ENCODE measurements at places on chromosomes 16 and 17.

- no peak for DNase-seq
Measured at GRCh38 chr17:6603744-6604325, 36.7 kb downstream of the KIAA0753 start.

GRCh38 chr17:67675481-67675880 is 42.3 kb upstream of the NOL11 start:
- no peak for DNase-seq

- no peak for DNase-seq
Measured at GRCh38 chr17:17971431-17972125, 622 bp downstream of the TOM1L2 start.

DNA sequence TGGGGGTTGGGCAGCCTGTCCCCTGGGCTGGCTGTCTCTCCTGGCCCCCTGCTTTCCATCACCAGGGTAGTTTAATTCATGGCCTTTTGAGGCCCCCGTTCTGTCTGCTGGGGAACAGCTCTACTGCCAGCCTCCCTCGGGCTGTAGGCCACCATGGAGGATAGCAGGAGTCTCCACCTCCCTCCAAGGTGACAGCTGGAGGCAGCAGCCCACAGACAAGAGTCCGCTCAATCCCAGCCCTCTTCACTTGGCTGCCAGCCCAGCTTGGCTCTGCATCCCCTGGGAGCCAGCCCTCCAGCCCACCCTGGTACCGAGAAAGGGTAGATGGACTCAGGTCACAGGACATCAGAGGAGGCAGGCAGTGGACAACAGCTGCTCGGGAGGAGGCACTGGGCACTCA is 194.6 kb upstream of the SDK2 start:
- no peak for DNase-seq

DNA sequence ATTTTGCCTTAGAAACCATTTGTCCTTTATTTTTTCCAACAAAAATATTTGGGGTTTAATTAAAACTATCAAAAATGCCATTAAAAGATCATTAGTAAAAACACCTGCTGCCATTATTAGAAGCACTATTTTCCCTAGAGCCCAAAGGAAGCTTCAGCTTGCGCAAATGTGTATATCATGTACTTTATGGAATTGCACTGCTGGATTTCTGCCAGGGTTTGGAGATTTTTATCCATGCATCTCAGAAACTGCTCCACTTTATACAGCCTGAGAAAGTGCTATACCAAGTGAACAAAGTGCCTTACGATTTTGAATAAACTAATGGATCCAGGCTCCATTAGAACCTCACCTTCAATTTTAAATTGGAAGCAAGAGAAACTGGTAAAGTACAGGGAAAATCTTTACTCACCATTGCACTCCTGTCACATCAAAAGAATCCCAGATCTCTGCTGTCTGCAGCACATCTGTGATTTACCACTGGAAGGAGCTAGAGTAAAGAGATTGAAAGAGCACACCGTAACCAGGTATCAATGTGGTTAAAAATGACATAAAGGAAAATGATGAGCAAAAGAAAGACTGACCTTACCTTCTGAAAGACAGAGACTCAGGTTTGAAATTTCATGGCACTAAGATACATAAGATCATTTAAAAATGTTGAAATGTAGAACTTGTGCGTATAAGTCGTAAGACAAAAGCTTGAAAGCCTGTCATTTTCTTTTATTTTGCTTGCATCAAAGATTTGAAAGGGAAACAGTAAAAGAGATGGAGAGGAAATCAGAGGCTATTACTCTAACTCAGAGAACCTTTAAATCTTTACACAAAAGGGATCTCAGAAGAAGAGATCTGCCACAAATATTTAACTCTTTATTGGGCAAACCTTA is 678.1 kb upstream of the GOT2 start:
- DNase-seq: no peak

DNA sequence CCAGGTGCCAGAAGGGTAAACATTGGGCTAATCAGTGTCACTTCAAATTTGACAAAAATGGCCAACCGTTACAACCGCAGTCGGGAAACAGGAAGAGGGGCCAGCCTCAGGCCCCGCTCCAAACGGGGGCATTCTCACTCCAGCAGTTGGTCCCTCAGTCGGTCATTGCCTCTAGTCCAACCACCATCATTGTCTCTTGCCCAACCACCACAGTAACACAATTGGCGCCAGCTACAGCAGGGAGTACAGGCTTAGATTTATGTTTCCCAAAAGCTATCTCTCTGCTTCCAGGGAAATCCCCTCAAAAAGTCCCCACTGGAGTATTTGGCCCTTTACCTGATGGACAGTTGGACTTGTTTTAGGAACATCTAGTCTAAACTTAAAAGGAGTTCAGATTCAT is 20.3 kb downstream of the ALOX15B start:
- DNase-seq: no peak

GRCh38 chr16:86697715-86698114 is 119.4 kb downstream of the FOXL1 start:
- no peak for DNase-seq

DNA sequence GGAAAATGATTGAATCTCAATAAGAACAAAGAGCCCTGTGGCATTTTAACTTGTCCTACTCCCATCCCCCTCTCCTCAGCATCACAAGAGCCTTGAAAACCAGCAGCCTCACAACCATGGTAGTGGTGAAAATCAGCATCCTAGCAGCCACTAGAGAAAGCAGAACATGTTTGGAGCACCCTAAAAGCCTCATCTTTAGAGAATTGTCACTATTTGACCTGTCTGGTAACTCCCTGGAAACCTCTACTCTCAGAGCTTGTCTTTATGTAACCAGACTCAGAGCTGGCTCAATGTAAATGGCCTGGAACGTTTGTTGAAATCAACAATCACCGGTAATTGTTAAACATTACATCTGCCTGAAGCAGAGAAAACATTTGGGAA is 70.8 kb downstream of the MMD start:
- DNase-seq: no peak

DNA sequence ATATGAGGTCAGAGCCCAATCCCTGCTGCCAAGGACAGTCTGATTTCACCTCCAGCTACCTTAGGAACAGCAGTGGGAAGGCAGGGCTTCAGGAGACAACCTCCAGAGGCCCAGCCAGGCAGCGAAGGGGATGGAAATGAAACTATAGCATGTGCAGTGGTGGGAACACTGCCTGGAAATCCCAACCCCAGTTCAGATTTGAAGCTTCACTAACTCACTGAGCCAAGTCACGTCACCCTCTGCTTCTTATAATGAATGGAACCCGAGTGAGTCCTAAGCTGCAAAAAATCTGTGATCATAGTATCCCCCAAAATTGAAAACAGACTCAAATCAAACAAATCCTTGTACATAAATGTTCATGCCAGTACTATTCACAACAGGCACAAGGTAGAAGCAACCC is 36.0 kb upstream of the SLC39A11 start:
- no peak for DNase-seq

DNA sequence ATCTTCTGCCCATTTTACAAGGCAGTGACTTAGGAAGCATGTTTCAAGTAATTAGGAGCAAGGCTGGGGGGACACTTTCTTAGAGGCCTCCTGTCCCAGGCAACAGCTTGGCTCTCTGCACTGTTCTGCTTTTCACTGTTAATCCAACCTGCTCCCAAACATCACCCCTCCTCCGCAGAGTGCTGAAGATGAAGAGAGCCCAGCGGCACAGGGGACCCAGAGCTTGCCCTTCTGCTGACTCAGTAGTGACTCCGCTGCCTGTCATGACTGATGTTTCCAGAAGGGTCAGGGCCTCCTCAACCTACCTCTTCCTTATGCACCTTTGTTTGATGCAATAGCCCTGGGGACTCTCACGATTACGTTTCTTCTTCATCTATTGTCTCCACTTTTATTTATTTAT is 38.9 kb upstream of the NDRG4 start:
- DNase-seq: no peak

GRCh38 chr17:60599220-60599619 is 773 bp upstream of the PPM1D start:
- no peak for DNase-seq

DNA sequence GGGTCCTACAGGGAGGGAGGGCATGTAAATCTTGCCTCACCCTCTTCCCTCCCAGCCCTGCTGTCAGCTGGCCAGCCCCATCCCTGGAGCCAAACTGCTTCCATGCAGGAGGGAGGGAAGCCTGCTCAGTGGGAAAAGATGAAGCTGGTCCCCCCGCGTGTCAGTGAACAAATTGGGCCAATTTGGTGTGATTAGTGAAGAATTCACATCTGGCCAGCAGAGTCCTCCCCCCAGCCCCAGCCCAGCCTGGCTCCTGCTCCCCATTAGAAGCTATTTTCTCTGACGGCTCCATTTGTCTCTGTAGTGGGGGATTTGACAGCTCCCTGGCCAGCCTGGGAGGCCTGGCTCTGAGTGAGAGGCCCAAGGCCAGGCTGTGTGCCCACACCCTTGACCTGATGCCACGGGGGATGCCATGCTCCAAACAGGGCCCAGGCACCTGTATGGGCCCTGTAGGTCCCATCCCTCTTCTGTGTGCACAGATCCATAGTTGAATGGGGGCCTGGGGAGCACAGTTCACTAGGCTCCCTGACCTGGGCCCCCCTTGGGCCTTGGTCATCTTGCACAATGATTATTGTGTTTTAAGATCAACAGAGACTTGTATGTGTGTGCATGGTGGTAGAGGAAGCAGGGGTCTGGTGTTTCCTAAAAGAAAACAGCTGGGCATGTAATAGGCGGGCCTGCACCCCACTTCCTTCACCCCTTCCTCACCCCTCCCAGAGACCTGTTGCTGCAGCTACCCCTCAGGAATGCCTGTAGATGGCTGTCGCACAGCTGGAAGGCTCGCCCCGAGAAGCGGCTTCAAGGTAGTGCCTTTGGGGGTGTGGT is 50.7 kb upstream of the TAC4 start:
- DNase-seq: no peak

- DNase-seq: no peak
Measured at GRCh38 chr16:21698169-21699032, 34.6 kb downstream of the OTOA start.

DNA sequence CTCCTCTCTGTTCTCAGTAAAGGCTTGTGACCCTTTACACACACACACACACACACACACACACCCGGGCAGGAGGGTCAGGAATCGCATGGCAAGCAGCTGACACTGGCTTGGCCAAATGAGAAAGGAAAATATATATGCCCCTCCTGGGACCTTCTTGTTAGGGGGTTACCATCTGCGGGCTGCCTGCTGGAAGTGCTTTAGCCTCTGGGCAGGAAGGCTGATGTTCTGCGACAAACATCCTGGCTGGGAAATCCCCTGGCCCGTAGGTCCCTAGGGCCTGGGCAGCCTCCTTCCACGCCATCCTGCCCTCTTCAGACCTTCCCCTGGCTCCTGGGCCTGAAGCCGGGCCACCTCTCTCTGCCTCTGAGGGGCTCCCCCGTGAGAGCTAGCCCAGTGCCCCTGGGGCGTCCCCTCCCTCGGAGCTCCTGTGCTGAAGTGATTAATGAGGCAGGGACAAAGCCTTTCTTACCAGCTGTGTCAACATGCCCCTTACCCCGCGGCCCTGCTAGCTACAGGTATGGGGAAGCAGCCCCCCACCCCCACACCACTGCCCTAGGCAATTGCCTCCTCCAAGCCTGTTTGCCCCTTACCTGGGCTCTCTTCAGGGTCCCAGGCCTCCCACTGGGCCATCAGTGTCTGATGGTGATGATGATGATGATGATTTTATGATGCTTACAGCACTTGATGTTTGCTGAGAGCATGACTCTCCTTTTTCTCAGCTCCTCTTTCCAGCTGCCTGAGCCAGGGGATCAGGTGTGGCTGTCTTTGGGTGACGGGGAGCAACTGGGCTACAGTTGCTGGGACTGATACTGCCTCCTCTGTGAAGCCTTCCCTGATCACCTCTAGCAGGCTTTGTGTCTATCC is 32.8 kb upstream of the ETV4 start:
- no peak for DNase-seq

DNA sequence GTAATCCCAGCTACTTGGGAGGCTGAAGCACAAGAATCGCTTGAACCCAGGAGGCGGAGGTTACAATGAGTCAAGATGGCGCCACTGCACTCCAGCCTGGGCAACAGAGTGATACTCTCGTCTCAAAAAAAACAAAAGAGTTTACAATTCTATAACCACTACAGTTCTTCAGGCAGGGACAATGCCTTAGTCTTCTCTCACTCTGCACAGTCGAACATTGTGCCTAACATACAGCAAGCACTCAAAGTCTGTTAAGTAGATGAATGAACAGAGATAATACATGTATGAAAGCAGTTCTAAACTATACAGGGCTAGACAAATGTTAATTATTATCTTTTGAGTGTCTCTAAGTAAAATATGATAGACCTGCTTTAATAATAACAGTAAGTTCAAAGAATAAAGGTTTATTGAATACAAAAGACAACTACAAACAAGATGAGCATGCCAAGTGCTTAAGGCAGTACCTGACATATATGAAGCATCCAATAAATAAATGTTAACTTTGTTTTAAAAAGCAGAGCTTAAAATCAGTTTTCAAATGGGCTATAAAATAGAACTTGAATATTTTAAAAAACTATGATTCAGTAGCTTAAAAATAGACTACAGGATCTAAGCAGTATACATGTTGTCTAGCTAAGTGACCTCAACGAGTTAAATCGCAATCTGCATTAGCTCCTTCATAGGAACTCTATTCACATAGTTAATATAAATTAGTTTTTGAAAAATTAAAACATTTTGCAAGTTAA is 19.3 kb downstream of the INTS2 start:
- DNase-seq: no peak

DNA sequence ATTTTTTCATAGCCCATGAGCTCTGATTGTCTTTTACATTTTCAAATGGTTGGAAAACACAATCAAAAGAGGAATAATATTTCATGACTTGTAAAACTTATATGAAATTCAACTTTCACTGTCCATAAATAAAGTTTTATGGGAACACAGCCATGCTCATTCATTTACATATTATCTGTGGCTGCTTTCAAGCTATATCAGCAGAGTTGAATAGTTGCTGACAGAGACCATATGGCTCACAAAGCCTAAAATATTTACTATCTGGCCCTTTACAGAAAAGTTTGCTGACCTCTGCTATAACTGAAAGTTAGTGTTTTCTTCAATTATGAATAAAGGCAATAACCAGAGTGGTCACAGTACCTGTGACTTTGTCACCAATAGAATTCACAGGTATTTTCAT is 128.2 kb upstream of the GNAO1 start:
- DNase-seq: no peak

GRCh38 chr17:13784434-13785095 is 182.8 kb upstream of the HS3ST3A1 start:
- no peak for DNase-seq

DNA sequence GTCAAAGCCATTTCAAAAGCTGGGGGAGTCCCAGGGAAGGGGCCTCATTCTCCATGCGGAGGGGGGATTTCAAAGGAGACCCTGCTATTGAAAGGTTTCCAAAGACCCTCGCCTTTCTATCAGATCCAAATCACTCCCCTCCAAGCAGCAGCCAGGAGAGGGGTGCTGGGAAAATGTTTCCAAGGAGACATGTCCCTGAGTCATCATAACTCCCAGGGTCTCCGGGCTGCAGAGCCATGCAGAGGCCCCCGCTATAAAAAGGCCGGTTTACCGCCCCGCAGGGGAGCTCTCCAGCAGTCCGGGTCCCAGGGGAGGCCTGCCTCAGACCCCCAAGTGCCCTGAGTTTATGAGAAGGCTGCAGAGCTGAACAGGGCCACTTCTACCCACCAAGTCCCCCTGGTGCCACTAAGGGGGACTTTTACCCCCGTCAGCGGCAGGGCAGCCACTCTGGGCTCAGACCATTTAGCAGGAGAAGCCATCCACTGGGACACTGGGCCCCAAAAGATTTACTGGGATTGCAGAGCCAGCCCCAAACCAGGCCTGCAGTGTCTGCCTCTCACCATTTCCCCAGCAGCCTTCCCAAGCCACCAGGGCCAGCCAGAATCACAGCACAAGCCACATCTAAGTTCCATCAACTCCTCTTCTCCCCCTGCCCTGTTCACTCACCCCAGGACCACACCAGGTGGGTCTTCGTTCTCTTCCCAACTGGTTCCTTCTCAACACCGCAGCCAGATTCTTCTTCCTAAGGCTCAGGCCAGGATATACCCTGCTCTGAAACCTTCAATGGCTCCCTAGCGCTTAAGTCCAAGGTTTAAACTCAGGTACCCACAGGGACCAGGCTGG is 234.4 kb downstream of the ZNF423 start:
- DNase-seq: no peak
